ENCODE measurements at places on chromosomes 11 and 22.

GRCh38 chr11:116072601-116073410, 568.6 kb upstream of the CADM1 start:
- no peak for DNase-seq

GRCh38 chr11:83583757-83584366, 297.7 kb upstream of the CCDC90B start:
- peak; percentile 18 for DNase-seq

GRCh38 chr11:78696177-78696576, 121.5 kb upstream of the NARS2 start:
- DNase-seq: no peak

- DNase-seq: no peak
Observed at GRCh38 chr11:113831314-113831713, 44.1 kb downstream of the USP28 start.

DNA sequence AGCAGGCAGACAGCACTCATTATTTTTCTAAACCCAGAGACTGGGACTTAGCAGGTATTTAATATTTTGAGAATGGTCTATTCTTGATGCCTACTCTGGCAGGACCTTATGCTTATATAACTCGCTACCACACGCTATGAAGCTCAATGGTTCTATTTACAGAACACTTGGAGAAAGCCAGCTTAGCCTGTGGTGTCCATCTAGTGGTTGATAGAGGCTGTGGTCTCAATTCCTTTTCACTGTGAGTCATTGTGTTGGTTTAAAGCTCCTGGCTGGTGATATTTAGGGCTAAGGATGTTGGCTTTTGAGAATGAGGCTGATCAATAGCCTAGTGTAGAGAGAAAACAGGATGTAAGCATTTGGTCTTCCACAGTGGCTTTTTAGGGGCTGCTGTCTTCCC, 206.4 kb downstream of the DBX1 start:
- DNase-seq: peak; percentile 57

DNA sequence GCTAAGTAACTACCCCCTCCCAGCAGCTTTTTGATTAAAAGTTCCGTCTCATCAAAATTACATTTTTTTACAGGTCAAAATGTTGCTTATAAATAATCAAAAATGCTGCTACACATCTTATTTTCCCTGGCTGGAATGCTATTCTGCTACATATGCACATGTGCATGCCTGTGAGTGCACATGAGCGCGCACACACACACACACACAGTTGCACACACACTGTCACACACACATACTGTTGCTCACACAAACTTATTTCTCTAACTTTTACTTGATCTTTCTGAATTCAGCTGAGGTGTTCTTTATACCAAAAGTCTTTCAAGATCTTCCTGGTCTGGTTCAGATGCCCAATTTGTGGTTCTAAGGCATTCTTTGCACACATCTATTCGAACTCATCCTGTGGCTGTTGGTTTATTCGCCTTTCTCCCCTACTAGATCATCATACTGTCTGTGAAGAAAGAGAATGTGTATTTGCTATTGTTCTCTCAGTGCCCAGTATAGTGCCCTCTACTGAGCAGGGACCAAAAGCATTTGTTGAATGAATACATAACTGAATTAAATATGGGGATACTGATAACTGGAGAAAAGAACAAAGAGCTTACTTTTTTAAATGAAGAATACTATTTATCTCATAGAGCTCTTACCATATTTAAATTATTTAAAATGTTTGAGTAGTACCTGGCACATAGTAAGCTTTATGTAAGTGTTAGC, 68.1 kb upstream of the CCDC179 start:
- DNase-seq: no peak

DNA sequence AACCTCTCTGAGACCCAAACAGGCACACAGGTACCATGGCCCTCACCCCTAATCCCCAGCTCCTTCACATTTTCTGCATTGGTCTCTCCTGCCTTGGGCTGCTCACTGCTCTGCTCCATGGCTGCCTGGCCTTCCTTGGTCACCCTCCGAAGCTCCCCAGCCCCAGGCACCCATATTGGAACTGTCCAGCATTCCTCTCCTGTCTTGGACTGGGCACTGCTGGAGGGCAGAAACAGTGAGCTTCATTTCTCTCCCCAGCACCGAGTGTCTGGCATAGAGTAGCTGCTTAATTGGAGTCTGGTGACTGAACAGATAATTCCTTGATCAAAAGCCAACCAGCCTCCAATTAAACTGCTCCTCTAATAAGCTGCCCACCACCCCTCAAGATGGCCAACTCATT, 13.2 kb downstream of the PLEKHA7 start:
- no peak for DNase-seq

DNA sequence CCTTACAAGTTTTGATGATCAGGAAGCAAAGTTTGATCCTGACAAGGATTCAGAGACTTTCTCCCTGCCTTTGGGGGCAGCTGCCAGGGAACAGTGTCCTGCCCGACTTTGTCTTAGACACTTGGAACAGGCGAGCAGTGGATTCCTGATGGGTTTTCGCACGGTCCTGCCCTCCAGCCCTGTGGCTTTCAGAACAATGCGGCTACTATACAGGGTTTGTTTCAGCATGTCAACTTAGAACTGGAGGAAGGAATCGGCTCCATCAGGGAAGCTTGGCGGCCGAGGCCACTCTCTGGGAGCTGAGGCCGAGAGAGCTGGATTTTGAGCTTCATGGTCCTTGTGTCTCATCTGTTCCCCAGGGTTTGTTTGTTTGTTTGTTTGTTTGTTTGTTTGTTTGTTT, 11.5 kb downstream of the ANO1 start:
- DNase-seq: no peak

DNA sequence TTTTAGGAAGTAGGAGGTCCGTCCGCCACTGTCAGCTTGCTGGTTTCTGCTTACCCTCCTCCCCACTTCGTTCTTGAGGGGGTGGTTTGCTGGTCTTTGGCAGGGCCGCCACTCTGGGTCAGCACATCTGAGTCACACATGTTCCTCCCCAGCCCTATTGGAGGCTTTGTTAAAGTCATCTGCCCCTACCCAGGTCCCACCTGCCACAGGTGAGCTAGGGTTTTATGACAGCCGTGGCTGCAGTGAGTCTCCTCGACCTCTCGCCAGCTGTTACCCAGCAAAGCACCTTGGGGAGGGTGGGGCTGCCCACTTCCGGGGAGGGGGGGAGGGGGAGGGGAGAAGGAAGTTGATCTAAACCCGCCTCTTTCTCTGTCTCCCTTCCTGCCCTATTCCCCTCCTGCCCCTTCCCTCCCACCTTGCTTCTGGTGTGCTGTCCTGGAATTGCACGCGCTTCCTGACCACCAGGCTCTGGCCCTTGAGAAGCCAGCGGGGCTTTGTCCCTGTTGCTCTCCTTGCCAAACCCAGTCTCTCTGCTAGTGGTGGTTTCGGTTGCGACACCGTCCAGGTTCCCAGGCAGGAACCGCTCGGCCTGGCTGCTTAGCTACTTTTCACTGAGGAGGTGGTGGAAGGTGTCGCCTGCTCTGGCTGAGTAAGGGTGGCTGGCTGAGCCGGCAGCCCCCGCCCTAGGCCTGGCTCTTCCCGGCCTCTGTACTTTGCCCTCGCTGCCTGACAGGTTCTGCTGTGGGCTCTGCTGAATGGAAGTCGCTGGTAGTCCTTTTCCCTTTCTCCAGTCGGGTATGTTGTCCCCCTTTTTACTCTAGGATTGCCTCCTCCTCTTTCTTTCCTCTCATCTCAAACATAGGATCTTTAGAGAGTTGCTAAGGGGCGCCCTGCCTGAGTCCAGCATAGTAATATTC, 28.5 kb downstream of the RCOR2 start:
- no peak for DNase-seq

- no peak for DNase-seq
Observed at GRCh38 chr11:117754030-117754429, 43.0 kb downstream of the DSCAML1 start.

DNA sequence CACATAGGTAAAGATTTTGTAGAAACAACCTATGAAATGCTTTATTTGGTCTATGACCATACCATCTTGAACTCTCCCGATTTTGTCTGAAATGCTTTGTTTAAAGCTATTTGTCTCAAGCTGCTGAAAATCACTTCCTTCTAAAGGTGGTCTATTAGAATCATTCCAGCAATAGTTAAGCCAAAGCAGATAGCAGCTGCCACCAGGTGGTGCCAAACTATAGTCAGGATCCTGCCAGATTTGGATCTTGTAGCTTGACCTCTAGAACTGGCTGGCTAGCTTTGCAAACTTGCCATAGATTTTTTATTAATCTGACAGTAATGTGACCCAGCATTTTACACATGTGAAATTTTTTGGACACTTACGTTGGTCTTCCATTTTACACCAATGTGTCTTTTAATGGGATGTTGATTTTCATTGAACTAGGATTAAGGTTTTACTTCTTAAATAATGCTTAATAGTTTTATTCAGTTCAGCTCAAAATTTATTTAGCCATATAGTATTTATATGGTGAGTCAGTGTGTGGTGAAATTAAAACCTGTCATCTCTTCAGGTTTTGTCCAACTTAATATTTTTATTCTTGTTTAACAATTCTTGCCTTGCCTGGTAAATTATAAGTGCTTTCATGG, 19.7 kb downstream of the CTR9 start:
- no peak for DNase-seq

DNA sequence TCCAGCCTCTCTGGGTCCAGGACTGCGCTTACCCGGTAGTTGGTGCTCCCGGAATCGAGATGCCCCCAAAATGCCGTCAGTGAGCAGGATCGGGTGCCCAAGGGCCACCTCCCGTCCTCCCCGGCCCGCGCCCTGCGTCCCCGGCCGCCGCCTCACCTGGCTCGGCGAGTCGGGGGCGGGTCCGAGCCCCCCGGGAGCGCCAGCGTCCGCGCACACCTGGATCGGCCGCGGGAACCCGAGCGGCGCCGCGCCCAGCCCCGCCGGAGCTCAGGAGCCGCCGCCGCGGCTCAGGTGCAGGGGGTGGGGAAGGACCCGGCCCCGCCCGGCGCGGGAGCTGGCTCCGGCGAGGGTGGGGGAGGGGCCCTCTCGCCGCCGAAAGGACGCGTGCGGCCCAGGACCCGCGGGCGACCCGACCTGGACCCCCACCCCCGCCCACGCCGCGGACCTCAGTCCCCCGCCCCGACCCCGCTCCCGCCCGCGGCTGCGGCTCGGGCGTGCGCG, at the start of gene SHANK2:
Gene SHANK2 (minus strand): TSS at position 309 of the 501 bp plus-strand sequence. CDS start 105,251 bp downstream, outside the sequence.
- no peak for DNase-seq

GRCh38 chr22:27138471-27138870, 481.1 kb downstream of the MIAT start:
- DNase-seq: no peak

DNA sequence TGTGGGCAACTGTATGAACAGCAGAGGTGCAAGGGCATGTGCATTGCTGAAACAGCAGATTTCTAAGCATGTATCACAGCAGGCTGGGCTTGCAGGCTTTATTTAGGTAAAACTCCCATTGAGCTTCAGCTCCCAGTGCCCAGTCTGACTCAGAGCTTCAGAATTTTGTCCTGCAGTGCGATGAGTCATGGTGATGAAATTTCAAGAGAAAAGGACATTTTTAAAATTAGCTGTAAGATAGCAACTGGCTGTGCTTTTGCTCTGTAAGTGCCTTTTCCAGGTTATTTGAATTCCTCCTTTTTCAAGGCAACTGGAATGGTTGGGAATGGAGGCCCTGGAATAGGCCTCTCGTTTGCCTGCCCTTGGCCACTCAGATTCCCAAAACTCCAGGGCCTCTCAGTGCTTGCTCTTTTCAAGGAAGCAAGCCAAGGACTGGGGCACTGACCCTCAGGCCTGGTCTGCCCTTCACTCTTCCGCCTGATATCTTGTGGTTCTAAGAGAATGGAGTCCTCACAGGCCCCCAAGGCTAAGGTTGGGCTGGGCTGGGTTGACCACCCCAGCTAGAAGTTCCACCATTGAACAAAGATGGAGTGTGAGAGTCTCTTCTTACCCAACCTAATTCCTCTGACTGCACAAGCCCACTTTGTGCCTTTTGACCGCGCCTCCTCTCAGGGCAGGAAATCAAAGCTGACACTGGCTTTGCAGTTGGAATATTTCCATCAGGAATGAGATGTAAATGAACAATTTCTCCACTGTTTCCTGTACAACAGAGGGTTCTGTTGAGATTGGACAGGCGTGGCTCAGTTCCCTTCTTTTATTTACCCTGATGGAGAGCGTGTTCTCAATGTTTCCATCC, 59.5 kb upstream of the PRSS23 start:
- DNase-seq: peak; percentile 73

DNA sequence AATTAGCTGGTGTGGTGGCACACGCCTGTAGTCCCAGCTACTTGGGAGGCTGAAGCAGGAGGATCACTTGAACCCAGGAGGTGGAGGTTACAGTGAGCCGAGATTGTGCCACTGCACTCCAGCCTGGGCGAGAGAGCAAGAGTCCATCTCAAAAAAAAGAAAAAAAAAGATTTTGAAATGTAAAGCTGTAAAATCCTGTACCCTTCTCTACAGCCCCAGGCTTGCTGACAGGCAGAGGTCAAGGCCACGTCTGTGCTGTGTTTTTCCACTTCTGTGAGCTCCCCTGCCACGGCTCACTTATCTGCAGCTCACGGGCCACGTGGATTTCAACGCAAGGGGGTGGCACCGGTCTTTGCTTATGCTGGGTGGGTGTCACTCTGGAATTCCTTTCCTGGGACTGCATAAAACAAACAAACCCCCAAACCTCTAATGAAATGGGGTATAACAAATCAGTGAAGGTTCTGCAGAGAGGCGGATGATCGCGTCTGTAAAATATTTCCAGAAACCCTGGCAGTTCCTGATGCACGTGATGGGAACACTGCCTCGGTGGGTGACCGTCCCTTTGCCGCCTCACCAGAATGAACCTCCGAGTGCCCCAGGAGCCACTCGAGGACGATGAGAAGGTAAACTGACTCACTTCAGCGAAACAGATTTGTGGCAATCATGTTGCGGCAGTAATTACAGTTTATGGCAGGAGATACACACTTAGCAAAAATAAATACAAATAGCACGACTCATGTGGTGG, 44.0 kb upstream of the ATXN10 start:
- DNase-seq: no peak

DNA sequence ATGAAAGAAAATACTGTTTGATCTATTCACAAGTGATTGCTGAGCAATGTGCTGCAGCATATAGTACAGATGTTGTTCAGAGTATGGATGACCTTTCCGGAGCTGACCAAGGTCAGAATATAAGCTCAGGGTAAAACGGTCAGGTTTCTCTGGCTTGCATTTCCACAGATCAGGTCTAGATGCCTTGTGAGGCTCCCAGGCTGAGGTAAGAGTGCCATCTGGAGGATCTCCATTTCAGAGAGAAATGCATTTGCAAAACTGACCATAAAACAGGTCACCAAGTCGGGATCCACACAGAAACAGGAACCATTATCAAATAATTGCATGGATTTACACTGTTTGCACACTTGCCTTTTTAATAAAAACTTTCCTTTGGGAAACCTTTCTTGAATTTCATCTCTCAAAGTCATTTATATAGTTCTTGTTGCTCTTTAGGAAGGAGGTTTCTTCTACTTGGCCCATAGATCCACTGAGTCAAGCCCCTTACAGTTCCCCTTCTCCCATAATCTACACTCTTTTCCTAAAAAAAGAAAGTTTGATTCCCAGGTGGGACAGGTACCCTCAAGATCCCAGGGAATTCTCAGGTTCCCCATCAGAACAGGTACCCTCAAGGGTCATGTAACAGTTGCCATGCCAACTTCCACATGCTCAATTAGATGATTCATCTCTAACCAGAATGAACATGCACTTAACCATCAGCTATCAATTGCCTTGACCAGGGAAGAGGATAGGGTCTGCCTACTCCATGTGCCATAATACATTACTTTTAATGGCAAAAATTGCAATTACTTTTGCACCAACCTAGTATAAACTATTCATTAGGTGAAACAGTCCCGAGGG, 25.0 kb upstream of the TMPRSS5 start:
- DNase-seq: no peak

All from NCI-H446 treated with DMSO at 0.1 percent for 48 hours (cell line).